ENCODE measurements at places on chromosomes 3 and 15.

- DNase-seq = no peak
Observed at GRCh38 chr15:66171841-66172240, 81.7 kb downstream of the MEGF11 start.

- DNase-seq = no peak
Observed at GRCh38 chr3:146218880-146219866, 31.7 kb downstream of the PLSCR4 start.

- no peak for DNase-seq
Observed at GRCh38 chr3:11529281-11529680, 114.4 kb downstream of the VGLL4 start.

- no peak for DNase-seq
Observed at GRCh38 chr15:79091204-79091867, 756 bp upstream of the RASGRF1 start.

DNA sequence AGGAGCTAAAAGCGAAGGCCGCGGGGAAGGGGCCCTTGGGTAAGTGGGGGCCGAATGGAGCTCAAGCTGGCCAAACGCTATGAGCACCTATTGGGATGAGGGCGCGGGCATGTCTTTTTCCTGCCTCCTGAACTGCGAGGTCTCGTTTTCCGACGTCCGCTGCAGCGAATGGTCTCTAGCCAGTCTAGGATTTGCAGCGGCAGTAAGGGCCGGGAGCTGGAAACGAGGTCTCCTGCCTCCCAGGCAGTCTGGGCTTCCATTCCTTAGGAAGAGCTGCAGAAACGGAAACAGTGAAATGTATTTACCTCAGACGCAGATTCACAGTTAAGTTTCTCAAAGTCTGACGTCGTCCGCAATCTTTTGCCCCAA, 517 bp downstream of the TMA7 start:
- no peak for DNase-seq

- no peak for DNase-seq
Observed at GRCh38 chr3:11556851-11557644, 86.7 kb downstream of the VGLL4 start.

DNA sequence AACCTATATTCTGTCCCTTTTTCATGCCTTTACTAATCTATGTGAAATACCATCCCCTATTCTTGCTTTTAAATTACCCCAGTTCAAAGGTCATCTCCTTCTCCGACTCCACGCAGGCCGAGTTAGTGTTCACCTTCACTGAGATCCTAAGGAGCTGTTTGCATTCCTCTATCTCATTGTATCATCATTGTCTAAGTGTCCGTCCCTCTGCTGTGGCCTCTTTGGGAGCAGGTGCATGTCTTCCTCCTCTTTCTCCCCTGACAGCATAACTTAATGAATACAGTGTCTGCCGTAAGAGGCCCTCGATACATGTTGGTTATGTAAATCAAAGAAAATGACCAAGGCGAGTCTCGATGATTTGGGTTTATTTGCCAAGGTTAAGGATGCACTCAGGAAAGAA, 4.9 kb upstream of the PPP1R2 start:
- DNase-seq = no peak

DNA sequence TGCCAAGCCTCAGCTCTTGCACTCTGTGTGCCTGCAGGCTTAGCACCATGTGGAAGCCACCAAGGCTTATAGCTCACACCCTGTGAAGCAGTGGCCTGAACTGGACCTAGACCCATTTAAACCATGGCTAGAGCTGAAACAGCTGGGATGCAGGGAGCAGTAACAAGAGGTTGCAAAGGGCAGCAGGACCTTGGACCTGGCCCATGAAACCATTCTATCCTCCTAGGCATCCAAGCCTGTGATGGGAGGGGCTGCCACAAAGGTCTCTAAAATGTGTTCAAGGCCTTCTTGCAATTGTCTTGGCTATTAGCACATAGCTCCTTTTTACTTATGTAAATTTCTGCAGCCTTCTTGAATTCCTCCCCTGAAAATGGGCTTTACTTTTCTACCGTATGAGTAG, 57.9 kb upstream of the NPAP1 start:
- no peak for DNase-seq

- no peak for DNase-seq
Observed at GRCh38 chr15:100570735-100571313, 31.2 kb downstream of the LINS1 start.

Data from NCI-H226 (cell line).